ENCODE measurements at places on chromosomes 4 and X. TPM values are rescaled to one million over a fixed set of nuclear protein-coding genes. Genes with fewer than 3 reads are reported as not detected.

DNA sequence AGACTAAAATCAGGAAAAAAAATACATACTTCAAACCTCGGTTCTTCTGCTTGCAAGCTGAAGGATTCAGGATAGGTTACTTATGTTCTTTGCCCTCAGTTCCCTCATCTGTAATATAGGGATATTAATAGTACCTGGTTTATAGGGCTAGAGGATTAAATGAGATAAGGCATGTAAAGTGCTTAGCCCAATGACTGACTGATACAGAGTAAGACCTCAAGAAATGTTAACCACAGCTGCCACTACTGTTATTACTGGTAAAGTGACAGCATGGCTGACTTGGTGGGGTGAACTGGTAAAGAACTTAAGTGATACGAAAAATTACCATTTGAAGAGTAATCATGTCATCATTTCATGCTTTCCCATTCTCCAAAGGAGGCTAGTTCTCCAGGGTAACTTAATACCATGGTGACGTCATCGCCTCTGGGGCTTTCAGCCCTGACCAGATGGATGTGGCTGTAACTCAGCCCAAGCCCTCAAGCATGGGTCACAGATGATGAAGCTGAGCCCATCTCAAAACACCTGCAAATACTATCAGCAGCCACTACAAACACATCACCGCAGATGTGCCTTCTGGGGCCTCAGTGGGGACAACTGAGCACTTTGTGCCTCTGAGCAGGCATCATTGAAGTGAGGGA, 44.5 kb upstream of the SCML1 start:
- DNase-seq: no peak

Gene TCEAL9
- 161 TPM for total RNA-seq

Gene CASP3
- total RNA-seq: 56.1 TPM

Gene UGT2B17
- total RNA-seq: not detected

GRCh38 chrX:114581528-114582263, 2.2 kb upstream of the HTR2C start:
- DNase-seq: no peak

Gene GPR143
- total RNA-seq: 16.6 TPM

DNA sequence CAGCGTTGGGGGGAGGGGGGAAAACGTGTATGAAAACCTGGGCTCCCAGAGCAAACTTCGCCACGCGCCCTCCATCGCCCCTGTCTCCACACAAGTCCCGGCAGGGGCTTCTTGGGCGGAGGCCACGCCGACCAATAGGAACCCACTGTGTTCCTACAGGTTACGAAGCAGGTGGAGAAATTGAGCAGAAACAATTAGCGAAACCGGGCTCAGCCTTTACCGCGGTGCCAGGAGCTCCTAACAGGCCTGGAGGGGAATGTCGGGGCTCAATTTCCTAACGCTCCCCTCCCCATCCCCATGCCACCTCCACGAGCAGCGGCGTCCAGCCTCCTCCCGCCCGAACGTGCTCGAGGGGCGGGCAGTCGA, 589 bp upstream of the KIT start:
- no peak for DNase-seq

Gene GABRA4
- not detected for total RNA-seq

Gene ACSL1
- total RNA-seq: 27.5 TPM

- DNase-seq: no peak
Observed at GRCh38 chr4:85543832-85544231, 68.9 kb downstream of the ARHGAP24 start.

- DNase-seq: no peak
Observed at GRCh38 chr4:138761638-138762220, 253.9 kb upstream of the NOCT start.

DNA sequence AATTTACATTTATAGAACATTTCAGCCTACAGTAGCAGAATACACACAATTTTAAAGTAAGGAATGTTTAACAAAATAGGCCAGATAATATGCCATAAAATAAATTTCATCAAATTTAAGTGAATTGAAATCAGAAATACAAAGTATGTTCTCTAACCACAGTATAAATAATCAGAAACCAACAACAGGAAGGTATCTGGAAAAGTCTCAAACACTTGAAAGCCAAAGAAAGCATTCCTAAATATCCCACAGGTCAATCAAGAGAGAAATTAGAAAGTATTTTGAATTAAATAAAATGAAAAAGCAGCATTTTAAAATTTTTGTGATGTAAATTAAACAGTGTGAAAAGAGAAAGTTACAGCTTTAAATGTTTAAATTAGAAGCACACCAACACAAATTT, 899.2 kb downstream of the PDHA2 start:
- no peak for DNase-seq
